ENCODE measurements at places on chromosomes 1 and 21. TPM values are rescaled to one million over a fixed set of nuclear protein-coding genes. Genes with fewer than 3 reads are reported as not detected.

Gene BOLA1
- total RNA-seq = 10.8 TPM

Gene SLAMF9
- total RNA-seq = not detected

Gene HES2
- 13.3 TPM for total RNA-seq

Gene LIPI
- total RNA-seq = not detected

Gene CEP350
- 30.1 TPM for total RNA-seq

Gene CNR2
- total RNA-seq = not detected

- H3K4me3 ChIP-seq = no peak overlapping the region
- H3K27me3 ChIP-seq = no peaks in the 10 kb centered on the region
- H3K36me3 ChIP-seq = peaks cover 22% of the 10 kb centered on the region
- H3K27ac ChIP-seq = no peak overlapping the region
- peaks cover 22% of the 10 kb centered on the region for H3K4me1 ChIP-seq
- DNase-seq = no peak
Observed at GRCh38 chr21:45472445-45473365, 67.7 kb downstream of the COL18A1 start.

GRCh38 chr1:228463559-228464455 is 23.4 kb upstream of the RNF187 start:
- H3K27ac ChIP-seq = no peak overlapping the region
- H3K4me1 ChIP-seq = peaks cover 11% of the 10 kb centered on the region
- peak overlapping the region; percentile 16 for H3K4me3 ChIP-seq
- DNase-seq = no peak
- peaks cover 63% of the 10 kb centered on the region for H3K27me3 ChIP-seq

DNA sequence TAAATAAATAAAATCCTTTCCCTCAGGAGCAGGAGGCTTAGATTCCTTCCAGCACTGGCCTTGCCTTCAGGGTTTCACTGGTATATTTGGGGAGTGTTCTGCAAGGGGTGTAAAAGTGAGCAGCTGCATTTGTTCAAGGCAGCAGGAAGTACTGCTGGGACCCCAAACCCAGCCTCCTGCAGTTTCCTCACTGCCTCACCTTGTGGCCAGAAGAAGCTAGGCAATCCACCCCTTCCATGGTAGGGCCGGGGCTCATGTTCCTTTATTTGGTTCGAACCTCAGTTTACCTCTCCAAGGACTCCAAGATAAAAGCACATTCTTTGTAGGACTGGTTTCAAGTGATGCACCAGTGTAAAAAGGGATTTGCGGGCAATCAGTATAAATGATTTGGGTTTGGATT is 21.0 kb upstream of the CFAP126 start:
- H3K27me3 ChIP-seq = no peaks in the 10 kb centered on the region
- H3K4me3 ChIP-seq = no peak overlapping the region
- no peak for DNase-seq
- no peaks in the 10 kb centered on the region for H3K36me3 ChIP-seq

- DNase-seq = peak; percentile 61
- peak overlapping the region; percentile 8 for H3K4me3 ChIP-seq
- peaks cover 12% of the 10 kb centered on the region for H3K27me3 ChIP-seq
- no peak overlapping the region for H3K27ac ChIP-seq
Observed at GRCh38 chr1:46442317-46443161, 47.1 kb upstream of the DMBX1 start.

DNA sequence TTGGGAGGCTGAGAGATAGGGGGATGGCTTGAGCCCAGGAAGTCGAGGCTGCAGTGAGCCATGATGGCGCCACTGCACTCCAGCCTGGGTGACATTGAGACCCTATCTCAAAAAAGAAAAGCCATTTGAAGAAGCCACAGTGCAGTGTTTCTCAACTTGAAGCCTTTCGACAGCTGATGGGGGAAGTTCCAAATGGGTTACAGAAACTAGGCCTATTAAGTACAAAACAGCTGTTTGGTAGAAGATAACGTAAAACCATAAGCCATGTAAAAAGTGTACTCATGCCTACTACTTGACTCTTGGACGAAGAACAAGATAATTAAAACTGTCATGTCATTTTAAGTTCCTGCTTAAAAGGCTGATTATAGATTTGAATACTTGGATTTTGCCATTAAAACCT is 16.6 kb downstream of the COPA start:
- H3K27me3 ChIP-seq = no peaks in the 10 kb centered on the region
- H3K27ac ChIP-seq = no peak overlapping the region
- no peak overlapping the region for H3K4me3 ChIP-seq
- no peak for DNase-seq

- H3K4me1 ChIP-seq = no peaks in the 10 kb centered on the region
- H3K27ac ChIP-seq = no peak overlapping the region
- no peaks in the 10 kb centered on the region for H3K27me3 ChIP-seq
- no peak overlapping the region for H3K4me3 ChIP-seq
Observed at GRCh38 chr1:64162804-64163203, 40.6 kb upstream of the UBE2U start.

All from endothelial cell of umbilical vein (primary cell).